Small intestine (tissue), 16 donors: ENCODE measurements at places on chromosomes 3 and 15. TPM values are rescaled to one million over a fixed set of nuclear protein-coding genes. Genes with fewer than 3 reads are reported as not detected.

The ADAMTS7 gene
- 8.8 TPM for polyA plus RNA-seq

The ZDHHC19 gene
- polyA plus RNA-seq: not detected

The SLC28A1 gene
- polyA plus RNA-seq: 64.6 TPM

The CA12 gene
- not detected for polyA plus RNA-seq

The RTP4 gene
- polyA plus RNA-seq: 14.8 TPM

The SYNPR gene
- not detected for polyA plus RNA-seq

The PLA2G4D gene
- polyA plus RNA-seq: not detected

- no peaks in the 10 kb centered on the region for H3K27me3 ChIP-seq
- no peak overlapping the region for H3K27ac ChIP-seq
- no peak overlapping the region for H3K4me3 ChIP-seq
- H3K36me3 ChIP-seq: no peaks in the 10 kb centered on the region
- no peaks in the 10 kb centered on the region for H3K4me1 ChIP-seq
- no peak for DNase-seq
Measured at GRCh38 chr3:176974279-176974678, 223.0 kb downstream of the TBL1XR1 start.

DNA sequence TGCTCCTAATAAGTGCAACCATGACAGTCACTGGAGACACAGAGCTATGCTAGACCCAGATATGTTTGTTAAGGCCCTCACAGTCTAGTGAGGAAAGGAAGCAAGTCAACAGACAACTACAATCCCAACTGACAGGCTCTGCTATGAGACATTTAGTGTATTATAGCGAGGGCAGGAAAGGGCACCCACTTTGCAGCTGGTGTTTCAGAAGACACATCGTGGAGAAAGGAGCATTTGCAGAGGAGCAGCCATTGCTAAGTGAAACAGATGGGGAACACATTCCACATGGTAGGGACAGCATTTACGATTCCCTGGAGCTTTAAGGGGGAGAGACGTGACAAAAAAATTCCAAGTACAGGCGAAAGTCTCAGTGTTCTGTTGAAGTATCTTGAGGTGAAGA, 685.6 kb downstream of the AGBL1 start:
- no peak overlapping the region for H3K4me3 ChIP-seq
- H3K4me1 ChIP-seq: no peaks in the 10 kb centered on the region
- no peaks in the 10 kb centered on the region for H3K27me3 ChIP-seq
- DNase-seq: no peak
- H3K36me3 ChIP-seq: no peaks in the 10 kb centered on the region

- no peaks in the 10 kb centered on the region for H3K27me3 ChIP-seq
- H3K4me3 ChIP-seq: no peak overlapping the region
- DNase-seq: no peak
Measured at GRCh38 chr3:29353807-29354206, 72.9 kb downstream of the RBMS3 start.

DNA sequence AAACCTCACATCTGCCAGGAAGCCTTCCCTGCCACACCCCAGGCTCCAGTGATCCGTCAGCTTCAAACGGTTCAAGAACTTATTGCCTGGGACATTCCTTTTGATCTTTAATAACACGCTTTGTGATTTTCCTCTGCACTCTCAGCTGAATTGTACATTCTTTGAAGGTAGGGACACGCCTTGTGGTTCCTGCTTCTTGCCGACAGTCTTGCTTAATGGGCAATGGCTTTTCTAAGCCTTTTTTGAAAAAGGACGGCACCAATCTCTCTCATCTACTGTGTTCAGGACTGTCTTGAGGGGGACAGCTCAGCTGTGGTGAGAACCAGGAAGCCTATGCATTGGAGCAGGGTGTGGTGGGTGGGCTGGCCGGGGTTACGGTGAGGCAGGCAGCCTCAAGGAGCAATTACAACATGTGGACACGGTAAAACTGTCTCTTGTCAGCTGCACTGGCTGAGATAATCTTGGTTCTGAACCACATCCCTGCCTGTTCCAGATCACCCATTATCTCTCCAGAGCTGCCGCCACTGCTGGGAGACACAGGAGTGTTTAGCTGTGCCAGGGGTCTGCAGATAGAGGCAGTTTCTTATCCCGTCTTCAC, 46.0 kb upstream of the GLCE start:
- H3K36me3 ChIP-seq: no peaks in the 10 kb centered on the region
- H3K4me1 ChIP-seq: peaks cover 8% of the 10 kb centered on the region
- H3K4me3 ChIP-seq: no peak overlapping the region
- H3K27ac ChIP-seq: no peak overlapping the region

DNA sequence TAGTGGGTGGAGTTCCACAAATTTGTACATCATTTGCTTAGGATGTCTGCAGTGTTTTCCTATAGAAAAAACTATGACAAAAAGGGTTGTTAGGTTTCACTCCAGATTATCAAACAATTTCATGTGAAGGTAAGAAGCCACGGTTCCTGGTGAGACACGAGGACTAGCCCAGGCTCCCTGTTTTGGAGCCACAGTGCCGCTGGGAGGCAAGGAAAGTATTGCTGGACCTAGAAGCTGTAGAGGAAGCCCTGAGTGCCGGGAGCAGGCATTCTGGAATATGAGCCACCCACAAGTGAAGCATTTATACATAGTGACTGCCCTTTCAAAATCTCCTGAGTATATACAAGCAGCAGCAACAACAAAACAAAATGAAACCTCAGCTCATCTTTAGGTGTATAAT, 142.0 kb downstream of the GABRB3 start:
- H3K36me3 ChIP-seq: no peaks in the 10 kb centered on the region
- no peak for DNase-seq
- no peak overlapping the region for H3K27ac ChIP-seq
- H3K4me1 ChIP-seq: no peaks in the 10 kb centered on the region

DNA sequence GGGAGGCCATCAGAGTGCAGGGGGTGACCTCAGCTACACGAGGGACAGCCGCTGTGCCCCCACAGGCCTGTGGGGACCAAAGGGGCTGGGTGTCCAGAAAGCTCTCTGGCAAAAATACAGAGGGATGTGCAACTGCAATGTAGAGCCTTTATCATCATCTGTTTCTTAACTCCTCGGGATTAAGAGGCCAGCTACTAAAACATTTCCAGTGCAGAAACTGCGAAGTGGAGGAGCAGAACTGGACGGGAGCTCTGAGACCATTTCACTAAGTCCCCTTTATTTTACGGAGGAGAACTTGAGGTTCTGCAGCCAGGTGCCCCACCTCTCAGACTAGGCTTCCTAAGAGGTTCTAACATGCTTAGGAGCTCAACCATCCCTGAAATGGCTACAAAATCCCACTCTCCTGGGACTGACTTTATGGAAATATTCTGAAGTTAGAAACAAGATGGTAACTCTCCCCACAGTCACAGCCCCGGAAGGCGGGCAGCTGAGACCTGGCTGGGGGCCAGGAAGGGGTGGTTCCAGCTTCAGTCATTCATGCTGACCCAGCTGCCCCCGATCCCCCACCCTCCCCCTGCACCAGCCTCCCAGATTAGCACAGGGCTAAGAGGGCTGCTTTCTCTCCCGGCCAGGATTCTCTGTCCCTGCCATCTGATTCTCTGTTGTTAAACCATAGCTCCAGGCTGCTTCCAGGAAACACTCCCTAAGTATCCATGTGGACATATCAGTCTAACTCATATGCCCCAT, 40.3 kb downstream of the UMPS start:
- H3K4me1 ChIP-seq: no peaks in the 10 kb centered on the region
- DNase-seq: peak; percentile 34
- no peak overlapping the region for H3K27ac ChIP-seq
- H3K36me3 ChIP-seq: no peaks in the 10 kb centered on the region
- H3K27me3 ChIP-seq: no peaks in the 10 kb centered on the region

- H3K27ac ChIP-seq: no peak overlapping the region
- no peaks in the 10 kb centered on the region for H3K27me3 ChIP-seq
- DNase-seq: no peak
- H3K4me3 ChIP-seq: no peak overlapping the region
- H3K4me1 ChIP-seq: no peaks in the 10 kb centered on the region
Measured at GRCh38 chr3:129553171-129553570, 10.2 kb downstream of the H1-8 start.

- no peak overlapping the region for H3K27ac ChIP-seq
- no peak for DNase-seq
- H3K4me3 ChIP-seq: no peak overlapping the region
- H3K4me1 ChIP-seq: no peaks in the 10 kb centered on the region
- H3K27me3 ChIP-seq: no peaks in the 10 kb centered on the region
Measured at GRCh38 chr15:39665629-39666250, 84.9 kb downstream of the THBS1 start.

DNA sequence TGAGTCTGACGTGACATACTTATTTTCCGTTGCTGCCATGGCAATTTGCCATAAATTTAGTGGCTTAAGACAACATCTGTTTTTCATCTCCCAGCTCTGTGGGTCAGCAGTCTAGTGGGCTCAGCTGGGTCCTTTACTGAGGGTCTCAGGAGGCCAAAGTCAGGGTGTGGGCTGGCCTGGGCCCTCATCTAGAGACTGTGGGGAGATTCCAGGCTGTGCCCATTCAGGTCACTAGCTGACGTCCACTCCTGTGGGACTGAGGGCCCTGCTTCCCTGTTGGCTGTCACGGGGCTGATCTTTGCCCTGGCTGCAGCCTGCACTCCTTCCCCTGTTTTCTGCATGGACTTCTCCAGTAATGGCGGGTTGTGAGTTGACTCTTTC, 19.1 kb downstream of the FGD5 start:
- no peaks in the 10 kb centered on the region for H3K27me3 ChIP-seq
- H3K27ac ChIP-seq: no peak overlapping the region
- no peaks in the 10 kb centered on the region for H3K36me3 ChIP-seq
- H3K4me3 ChIP-seq: no peak overlapping the region

GRCh38 chr3:116445311-116445841, at the start of gene LSAMP:
Gene LSAMP (minus strand): TSS chr3:116445487.
- no peaks in the 10 kb centered on the region for H3K27me3 ChIP-seq
- no peaks in the 10 kb centered on the region for H3K36me3 ChIP-seq
- H3K27ac ChIP-seq: peak within 1 kb of the TSS; percentile 24
- DNase-seq: no peak
- H3K4me3 ChIP-seq: peak within 1 kb of the TSS; percentile 58

DNA sequence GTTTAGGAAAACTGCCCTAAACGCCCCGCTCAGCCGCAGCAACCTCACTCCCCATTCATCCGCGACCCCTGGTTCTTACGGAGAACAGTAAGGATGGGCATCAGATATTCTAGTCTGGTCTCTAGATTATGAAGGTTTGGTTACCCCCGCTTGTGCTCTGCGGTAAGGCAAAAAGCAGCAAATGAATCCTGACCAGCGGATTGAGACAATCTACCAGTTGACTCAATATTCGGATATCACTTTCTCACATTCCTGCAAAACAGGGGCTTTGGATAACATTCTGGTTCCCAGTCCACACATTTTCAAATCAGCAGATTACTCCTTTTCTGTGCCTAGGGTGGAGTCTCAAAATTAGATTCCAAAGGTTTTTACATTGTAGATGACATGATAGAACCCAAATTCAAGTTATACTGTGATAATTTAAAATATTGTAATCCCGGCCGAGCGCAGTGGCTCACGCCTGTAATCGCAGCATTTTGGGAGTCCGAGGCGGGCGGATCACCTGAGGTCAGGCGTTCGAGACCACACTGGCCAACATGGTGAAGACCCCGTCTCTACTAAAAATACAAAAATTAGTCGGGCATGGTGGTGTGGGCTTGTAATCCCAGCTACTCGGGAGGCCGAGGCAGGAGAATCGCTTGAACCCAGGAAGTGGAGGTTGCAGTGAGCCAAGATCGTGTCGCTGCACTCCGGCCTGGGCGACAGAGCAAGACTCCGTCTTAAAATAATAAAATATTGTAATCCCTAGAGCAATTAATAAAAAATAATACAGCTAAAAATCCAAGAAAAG, 1.1 kb upstream of the CYFIP1 start:
- H3K36me3 ChIP-seq: no peaks in the 10 kb centered on the region
- H3K4me1 ChIP-seq: peaks cover 4% of the 10 kb centered on the region
- H3K27ac ChIP-seq: peak overlapping the region; percentile 92
- no peaks in the 10 kb centered on the region for H3K27me3 ChIP-seq
- H3K4me3 ChIP-seq: peak overlapping the region; percentile 84

- no peaks in the 10 kb centered on the region for H3K36me3 ChIP-seq
- H3K4me1 ChIP-seq: no peaks in the 10 kb centered on the region
- H3K4me3 ChIP-seq: no peak overlapping the region
- no peak for DNase-seq
- H3K27ac ChIP-seq: no peak overlapping the region
- H3K27me3 ChIP-seq: no peaks in the 10 kb centered on the region
Measured at GRCh38 chr15:62020576-62021160, 39.6 kb downstream of the VPS13C start.

GRCh38 chr3:15204005-15204404, 2.0 kb upstream of the CAPN7 start:
- H3K4me3 ChIP-seq: no peak overlapping the region
- DNase-seq: no peak
- H3K4me1 ChIP-seq: peaks cover 6% of the 10 kb centered on the region

GRCh38 chr3:124700880-124701684, 29.2 kb upstream of the UMPS start:
- peaks cover 11% of the 10 kb centered on the region for H3K36me3 ChIP-seq
- DNase-seq: peak; percentile 91
- H3K27me3 ChIP-seq: no peaks in the 10 kb centered on the region
- H3K4me3 ChIP-seq: no peak overlapping the region
- H3K27ac ChIP-seq: peak overlapping the region; percentile 88
- peaks cover 2% of the 10 kb centered on the region for H3K4me1 ChIP-seq
